ENCODE measurements at places on chromosomes 3 and 15.

GRCh38 chr3:157751386-157751785 lies 248.2 kb upstream of the VEPH1 start:
- no peak for DNase-seq

GRCh38 chr15:90596943-90597342 lies 67.2 kb downstream of the CRTC3 start:
- no peak for DNase-seq

DNA sequence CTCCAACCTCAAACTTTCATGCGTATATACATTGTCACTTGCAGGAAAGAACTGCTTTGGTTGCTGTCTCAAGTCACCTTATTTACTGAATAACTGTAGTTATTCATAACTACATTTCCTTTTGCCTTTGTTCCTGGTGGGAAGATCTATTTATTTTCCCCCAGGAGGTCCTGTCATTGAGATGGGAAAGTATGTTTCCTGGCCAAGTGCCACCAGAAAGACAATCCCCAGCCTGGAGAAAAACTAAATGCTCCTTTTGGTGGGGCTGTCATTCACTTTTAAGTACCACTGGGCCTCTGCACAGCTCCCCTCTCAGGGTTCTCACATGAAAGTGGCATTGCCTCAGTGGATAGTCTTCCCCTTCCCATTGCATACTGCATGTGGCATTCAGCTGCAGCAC lies 59.8 kb downstream of the LRRC3B start:
- no peak for DNase-seq

DNA sequence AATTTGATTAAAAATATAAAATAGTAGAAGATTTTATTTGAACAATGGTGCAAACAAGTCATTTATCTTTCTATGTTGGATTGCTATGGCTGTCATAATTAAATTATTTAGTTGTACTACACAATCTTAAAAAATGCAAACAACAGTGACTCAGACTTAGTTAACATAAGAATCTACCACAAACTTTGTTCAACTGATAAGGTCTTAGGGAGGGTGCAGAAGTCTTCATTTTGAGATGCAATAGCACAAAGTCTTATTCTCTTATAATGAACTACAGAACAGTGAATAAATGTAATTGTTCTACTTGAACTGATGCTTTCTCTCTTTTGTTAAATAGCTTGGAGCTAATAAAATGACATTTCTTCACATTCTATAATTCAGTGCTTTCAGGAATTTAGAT lies 482.8 kb upstream of the NAALADL2 start:
- DNase-seq: no peak

GRCh38 chr15:80480171-80480811 lies 76.1 kb downstream of the ARNT2 start:
- DNase-seq: no peak

DNA sequence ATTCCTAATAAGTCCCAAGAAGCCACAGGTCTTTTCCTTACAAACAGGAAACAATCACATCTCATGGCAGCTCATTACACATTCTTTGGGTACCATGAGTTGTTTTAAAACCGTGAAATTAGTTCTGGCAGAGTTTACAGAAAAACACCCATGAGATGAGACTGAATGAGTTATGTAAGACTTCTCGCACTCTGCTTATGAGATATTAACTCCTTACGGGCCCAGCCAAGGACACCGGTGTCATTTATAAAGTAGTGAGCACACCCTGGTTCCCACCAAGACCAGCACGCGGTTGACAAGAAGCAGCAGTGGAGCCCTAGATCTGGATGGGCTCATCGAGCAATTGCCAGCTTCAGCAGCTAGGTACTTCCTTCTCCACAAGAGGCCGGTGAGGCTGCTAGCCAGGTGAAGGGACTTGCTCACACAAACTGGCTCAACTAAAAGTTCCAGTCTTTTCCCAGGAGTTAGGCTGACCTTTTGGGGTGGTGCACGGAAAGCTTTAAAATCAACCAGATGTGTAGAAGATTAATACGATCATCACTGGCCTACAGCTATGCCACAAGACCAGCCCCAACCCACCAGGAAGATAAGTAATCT lies 318.6 kb upstream of the ICE2 start:
- no peak for DNase-seq

GRCh38 chr15:100291106-100291505 lies 50.7 kb downstream of the ADAMTS17 start:
- DNase-seq: no peak

DNA sequence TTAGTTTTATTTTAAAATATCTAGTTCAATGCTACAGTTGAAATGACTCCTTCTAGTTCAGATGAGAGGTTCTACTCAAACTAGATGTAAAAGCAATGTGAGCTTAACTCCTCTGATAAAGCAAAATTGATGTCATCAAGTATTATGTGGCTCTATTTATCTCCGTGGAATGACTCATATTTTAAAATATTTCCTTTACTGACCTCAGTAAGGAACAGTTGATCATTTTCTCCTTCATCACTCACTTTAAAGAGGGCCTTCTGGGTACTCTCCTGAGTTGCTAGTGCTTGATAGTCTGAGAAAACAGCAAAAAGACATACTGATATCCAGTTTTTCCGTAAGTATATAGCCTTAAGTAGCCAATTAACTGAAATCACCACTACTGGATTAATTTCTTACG lies 1099.3 kb downstream of the ROBO2 start:
- no peak for DNase-seq

DNA sequence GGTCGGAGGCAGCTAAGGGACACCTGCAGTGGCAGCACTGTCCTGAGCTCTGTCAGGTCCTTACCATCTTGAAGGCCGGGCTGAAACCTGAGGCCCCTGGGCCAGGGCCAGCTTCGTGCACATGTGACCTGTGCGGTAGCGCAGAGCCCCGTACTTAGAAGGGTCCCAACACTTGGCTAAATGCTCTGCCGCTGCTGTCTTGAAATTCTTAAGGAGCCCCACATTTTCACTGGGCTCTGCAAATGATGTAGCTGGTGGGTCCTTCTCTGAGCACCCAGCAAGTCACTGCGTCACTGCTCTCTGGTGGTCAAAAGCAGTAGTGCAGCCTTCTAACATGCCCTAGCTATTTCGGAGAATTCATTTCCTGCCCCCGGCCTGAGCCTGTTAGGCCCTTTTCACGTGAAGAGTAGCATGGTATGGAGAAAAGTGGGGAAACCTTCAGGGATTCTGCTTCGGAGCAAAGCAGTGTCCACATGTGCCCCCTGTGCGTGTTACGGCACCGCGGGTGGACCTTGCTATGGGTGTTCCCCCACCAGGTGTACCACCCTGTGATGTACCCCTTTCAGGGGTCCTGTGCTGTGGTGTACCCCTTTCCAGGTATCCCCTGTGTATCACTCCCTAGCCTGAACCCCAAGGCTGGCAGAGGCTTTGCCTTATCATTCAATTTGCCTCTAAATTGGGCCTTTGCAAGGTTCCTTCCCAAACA lies 79.7 kb downstream of the TMEM266 start:
- peak; percentile 76 for DNase-seq

GRCh38 chr15:101637038-101637437 lies 15.1 kb downstream of the TM2D3 start:
- DNase-seq: no peak

DNA sequence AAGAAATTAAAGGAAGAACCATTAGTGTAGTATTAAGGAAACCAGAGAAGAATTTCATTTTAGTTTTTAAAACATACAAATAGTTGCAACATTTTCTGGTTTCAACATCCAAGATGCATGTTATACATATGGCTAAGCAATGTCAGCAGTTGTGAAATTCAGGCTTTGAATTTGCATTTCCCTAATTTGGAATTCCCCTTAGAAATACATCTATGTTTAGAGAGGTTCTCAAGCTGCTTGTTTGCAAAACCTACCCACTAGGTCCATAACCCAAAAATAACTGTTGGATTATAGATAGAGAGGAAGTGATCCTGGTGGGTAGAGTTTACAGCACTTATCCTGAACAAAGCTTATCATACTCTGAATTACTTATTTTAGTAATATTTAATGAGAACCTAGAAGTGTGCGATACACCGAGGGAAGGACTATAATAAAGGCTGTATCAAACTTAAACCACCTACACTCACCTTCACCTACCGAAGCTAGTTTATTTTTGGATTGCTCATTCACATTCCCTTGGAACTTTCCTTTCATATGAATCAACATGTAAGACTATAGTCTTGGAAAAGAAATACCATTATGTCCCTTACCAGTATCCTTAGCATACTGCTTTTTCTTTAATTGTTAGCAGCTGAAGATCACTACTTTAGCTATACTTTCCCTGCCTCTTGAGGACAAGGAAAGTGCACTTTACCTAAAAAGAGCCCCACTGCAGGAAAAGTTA lies 60.6 kb downstream of the CHAC1 start:
- DNase-seq: no peak

- no peak for DNase-seq
Observed at GRCh38 chr15:66254951-66255676, 1.6 kb upstream of the MEGF11 start.

GRCh38 chr15:45594319-45594718 lies 7.1 kb downstream of the BLOC1S6 start:
- DNase-seq: no peak

- no peak for DNase-seq
Observed at GRCh38 chr3:62361261-62361660, 12.1 kb downstream of the FEZF2 start.

DNA sequence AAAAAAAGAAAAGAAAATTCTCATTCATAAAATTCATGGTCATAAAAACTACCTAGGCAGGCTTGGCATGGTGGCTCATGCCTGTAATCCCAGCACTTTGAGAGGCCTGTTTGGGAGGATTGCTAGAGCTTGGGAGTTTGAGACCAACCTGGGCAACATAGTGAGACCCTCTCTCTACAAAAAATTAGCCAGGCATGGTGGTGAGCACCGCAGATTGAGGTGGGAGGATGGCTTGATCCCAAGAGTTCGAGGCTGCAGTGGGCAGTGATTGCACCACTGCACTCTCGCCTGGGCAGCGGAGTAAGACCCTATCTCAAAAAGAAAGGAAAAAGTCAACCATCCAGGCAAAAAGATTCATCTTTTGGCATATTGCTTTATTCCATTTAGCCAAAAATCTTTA lies 58.5 kb downstream of the MEIS2 start:
- DNase-seq: no peak

- DNase-seq: no peak
Observed at GRCh38 chr3:48476426-48477053, 27.4 kb downstream of the SHISA5 start.

- no peak for DNase-seq
Observed at GRCh38 chr3:114499976-114500375, 206.1 kb downstream of the TIGIT start.

- DNase-seq: no peak
Observed at GRCh38 chr3:46667657-46668056, 25.8 kb downstream of the ALS2CL start.

- no peak for DNase-seq
Observed at GRCh38 chr3:31531452-31531991, 1.2 kb upstream of the STT3B start.

- no peak for DNase-seq
Observed at GRCh38 chr3:53159156-53160060, 1.6 kb upstream of the PRKCD start.

- no peak for DNase-seq
Observed at GRCh38 chr15:92502930-92503857, 109.5 kb downstream of the ST8SIA2 start.

DNA sequence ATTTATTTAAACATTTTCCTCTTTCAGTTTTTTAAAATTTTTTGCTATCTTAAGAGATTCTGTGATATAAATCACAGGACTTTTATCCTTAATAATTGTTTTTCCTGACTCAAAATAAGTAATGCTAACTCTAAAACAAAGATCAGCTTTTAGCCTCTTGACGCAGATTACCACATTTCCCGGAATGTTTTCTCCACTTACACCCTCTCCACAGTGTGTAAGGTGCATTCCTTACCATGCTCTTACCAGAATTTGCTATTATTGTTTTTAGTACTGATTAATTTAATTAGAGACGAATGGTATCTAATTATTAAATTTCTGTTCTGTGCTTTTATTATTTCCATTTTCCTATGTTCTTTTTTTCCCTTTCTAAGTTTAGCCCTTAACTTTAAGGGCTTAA lies 34.8 kb downstream of the GUCA1C start:
- no peak for DNase-seq

- DNase-seq: no peak
Observed at GRCh38 chr3:73604451-73604850, 20.3 kb downstream of the PDZRN3 start.

GRCh38 chr3:177652556-177653291 lies 455.4 kb upstream of the TBL1XR1 start:
- DNase-seq: no peak

DNA sequence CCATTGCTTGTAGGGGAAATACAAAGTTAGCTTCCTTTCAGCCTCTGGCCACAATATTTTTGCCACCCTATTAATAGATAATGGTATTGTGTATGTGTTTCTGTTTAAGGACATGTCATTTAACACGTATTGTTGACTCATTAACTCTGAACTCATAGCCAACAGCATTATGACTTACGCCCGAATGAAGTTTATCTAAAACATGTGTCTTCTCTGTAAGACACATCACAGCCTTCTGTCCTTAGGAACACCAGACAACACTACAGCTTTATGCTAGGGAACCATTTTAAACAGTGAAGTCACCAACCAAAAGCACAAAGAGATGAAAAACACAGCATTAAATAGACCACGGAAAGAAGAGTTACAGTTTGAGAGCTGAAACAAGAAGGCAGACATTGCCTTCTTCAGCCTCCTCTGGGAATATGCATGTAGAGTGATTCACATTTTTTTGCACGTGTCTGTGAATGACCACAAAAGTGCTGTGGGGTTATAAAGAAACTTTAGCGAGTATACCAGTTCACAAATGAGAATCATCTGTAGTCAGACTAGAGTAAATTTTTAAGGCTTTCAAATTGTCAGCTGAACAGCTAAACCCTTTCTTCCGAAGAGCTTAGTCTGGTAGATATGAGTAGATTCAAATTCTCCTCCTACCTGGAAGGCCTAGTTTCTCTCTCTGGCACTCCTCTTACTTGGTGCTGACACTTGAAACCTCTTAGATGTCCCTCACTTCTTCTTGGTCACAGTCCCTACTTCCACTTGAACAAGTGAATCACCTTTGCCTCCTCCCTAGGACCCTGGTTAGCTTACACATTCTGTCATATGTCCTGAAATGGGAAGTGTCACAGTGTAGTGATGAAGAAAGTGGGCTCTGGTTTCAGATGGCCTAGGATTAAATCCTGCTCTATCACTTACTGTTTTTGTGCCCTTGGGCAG lies 32.2 kb downstream of the MCTP2 start:
- no peak for DNase-seq

DNA sequence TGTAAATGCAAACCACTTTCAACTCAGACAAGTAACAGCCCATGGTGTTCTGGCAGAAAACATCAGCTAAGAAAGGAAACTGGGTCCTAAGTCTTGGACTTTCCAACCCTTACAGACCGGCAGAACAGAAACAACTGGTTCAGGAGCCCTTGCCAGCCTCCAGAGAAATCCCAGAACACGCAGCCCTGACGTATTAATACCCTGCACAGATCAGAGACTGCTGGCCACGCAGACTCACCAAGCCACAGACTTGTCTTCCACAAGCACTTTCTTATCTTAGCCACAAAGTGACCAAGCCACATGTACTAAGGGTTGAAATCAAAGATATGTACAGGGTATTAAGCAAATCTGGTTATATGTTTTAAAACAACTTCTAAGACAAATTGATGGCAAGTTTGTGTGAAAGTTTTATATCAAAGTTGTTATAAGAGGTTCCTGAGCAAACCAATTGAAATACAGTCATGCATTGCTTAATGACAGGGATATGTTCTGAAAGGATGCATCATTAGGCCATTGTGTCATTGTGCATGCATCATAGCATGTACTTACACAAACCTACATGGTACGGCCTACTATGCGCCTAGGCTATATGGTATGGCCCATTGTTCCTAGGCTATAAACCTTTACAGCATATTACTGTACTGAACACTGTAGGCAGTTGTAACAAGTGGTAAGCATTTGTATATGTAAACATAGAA lies 36.8 kb downstream of the BTD start:
- no peak for DNase-seq

All from GM19239 (cell line).